Amniotic stem cell (primary cell): ENCODE measurements at places on chromosomes 5 and 9.
A peak's percentile ranks its signal among the peaks of the same experiment; 100 is the strongest.

DNA sequence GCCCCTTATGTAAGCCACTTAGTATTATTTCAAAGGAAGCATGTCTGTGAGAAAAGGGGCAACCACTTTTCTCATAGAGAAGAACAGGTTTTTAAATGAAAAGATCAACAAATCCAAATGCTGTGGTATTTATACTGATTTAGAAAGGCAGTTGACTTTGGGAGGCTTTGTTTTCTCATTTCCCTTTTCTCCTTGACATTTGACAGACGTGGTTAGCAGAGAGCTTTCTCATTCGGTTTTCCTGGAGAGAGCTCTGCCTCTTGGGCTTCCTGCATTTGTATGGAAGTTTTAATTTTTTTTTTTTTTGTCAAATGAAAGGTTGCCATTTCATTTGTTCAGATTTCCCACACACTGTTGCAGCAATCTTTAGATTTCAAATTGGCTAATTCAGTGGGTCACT, 62.5 kb downstream of the EXOSC2 start:
- DNase-seq = no peak

DNA sequence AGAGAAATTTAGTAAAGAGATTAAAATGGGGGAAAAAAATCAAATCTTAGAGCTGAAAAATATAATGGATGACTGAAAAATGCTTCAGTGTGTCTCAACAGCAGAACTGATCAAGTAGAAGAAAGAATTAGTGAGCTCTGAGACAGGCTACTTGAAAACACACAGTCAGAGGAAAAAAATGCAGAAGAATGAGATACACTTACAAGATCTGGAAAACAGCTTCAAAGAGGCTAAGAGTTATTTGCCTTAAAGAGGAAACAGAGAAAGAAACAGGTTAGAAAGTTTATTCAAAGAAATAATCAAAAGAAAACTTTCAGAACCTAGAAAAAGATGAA, 70.5 kb upstream of the OR2K2 start:
- no peak for DNase-seq

DNA sequence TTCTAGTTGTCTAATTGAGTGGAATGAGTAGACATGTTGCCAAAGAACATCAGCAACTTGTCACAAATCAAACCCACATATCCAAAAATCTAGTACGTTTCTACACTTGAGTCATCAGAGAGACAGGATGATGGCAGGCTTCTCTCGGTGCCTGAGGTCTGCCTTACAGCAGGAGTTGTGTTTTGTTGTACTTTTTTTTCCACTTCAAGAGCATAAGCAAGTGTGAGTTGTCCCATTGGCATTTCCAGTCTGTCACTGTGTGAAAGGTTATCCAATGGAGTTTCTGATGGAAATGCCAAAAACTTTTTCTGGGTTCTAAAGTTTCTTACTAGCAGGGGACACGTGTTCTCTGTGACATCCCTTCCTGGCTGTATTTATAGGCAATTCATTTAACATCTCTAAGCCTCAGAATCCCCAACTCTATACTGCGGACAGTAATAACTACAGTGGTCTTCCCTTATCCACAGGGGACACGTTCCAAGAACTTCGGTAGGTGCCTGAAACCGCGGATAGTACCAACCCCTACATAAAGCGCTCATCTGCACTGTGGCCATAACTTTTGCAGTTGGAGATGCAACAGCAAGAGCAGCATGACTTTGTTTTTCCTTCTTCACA, 246.5 kb downstream of the SYK start:
- DNase-seq = peak; percentile 51

GRCh38 chr5:164127527-164127926, 622.1 kb downstream of the MAT2B start:
- DNase-seq = no peak

DNA sequence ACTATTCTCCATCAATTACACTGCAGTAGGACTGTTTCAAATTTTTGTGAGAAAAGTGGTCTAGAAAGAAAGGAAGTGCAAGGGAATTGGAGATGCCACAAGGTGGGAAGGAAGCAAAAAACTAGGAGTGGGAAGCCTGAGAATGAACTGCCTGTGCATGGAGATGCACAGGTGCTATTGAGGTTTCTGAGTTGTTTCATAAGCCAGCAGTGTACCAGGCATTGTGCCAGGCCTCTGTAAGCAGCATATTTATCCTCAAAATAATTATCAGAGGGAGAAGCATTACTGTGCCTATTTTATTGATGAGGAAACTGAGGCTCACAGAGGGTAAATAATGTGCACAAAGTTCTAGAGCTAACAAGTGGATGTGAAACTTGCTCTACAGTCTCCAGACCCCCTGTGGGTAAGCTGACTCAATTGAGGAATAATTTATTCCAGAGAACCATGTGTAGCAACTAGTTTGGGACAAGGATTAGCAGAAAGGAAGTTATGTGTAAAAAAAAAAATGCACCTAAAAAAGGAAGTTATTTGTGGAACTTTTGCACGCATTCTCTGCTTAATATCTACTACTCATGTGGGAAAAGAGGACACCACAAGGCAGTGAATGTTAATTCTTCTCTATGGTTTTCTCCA, 96.7 kb downstream of the SNCAIP start:
- no peak for DNase-seq

DNA sequence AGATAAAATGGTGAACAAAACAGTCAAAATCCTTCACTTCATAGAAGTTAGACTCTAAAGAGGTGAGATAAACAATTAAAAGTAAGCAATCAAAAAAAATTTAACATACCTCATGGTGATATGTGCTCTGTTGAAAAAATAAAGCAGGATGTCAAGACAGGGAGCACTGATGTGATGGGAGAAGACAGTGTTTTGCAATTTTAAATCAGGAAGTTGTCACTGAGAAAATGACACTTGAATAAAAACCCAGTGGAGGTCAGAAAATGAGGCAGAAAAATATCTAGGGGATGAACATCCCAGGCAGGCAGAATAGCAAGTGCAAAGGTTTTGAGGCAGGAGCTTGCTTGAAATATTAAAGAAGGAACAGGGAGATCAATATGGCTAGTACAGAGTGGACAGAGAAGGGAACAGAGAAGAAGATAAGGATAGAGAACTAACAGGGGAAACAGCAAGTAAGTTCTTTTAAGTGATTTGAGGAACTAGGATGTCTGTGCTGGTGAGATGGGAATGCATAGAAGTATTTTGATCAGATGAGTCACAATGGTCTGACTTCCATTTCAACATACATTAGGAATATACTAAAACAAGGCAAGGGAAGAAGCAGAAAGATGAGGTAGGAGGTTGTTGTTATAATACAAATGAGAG, 130.4 kb downstream of the CHSY3 start:
- no peak for DNase-seq

GRCh38 chr5:40309851-40310250, 369.9 kb upstream of the PTGER4 start:
- no peak for DNase-seq

GRCh38 chr9:131105952-131106351, 9.6 kb downstream of the AIF1L start:
- DNase-seq = no peak

GRCh38 chr9:36146651-36147050, 10.1 kb downstream of the GLIPR2 start:
- DNase-seq = no peak

DNA sequence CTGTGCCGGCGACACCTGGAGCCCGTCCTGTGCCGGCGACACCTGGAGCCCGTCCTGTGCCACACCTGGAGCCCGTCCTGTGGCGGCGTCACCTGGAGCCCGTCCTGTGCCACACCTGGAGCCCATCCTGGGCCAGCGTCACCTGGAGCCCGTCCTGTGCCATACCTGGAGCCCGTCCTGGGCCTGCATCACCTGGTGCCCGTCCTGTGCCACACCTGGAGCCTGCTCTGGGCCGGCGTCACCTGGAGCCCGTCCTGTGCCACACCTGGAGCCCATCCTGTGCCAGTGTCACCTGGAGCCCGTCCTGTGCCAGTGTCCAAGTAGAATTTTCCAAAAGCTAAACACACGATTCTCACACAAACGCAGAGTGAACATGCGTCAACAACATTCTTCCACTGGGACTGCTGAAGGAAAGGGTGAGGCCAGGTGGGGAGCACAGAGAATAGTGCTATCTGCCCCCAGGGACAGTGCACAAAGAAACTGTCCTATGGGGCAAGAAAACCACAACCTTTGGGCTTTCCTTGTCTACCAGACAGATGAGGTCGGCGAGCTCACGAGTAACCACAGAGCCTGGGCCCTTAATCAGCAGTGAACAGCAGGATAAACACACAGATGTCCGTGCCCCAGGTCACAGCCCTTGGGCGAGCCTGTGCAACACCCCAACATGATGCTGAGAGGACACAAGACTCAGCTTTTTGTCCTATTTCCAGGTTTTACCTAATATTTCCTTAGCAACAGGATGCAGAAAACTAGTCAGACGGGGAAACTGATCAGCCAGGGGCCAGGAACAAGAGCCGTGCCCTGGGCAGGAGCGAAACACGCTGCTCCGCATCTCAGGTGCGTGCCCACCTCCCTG, 7.9 kb downstream of the QSOX2 start:
- no peak for DNase-seq

DNA sequence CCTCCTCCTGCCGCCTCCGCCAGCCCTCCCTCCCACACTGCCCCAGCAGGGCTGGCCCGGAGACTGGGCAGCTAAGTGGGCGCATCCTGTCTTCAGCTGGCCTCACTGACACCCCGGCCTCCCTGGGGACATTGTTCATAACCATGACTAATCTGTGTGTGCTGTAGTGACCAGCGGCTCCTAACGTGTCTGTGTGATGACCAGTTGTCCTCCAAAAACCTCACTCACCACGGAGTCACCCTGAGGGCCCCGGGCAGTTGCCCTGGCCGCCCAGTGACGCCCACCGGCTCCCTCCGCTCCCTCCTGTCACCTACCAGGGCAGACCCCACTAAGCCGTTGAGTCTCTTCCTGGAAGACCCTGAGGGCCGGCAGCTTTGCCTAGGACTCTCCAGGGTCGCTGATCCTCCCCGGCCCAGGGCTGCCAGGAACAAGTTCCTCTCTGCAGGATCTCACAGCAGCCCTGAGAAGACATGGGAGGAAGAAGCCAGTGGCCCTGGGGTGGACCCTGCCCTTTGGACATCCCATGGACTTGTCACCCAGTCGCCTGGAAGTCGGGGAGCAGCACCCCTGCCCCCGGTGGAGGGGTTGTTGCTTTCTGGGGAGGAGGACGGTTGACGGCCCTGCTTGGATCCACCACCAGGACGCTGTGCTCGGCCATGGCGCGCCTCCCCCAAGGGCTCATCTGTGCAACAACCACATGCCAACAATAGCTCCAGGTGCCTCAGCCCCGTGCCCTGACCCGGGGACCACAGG, 110.2 kb upstream of the LMX1B start:
- no peak for DNase-seq

GRCh38 chr5:107389130-107389774, 281.5 kb downstream of the EFNA5 start:
- DNase-seq = peak; percentile 28
